Transverse colon (tissue), 4 donors: ENCODE measurements at places on chromosomes 3 and 15. TPM values are rescaled to one million over a fixed set of nuclear protein-coding genes. Genes with fewer than 3 reads are reported as not detected.

- H3K36me3 ChIP-seq, result no peaks in the 10 kb centered on the region
- H3K4me1 ChIP-seq, result no peaks in the 10 kb centered on the region
- DNase-seq, result no peak
- H3K27ac ChIP-seq, result no peak overlapping the region
- H3K27me3 ChIP-seq, result no peaks in the 10 kb centered on the region
Measured at GRCh38 chr3:53570081-53570480, 75.7 kb downstream of the CACNA1D start.

DNA sequence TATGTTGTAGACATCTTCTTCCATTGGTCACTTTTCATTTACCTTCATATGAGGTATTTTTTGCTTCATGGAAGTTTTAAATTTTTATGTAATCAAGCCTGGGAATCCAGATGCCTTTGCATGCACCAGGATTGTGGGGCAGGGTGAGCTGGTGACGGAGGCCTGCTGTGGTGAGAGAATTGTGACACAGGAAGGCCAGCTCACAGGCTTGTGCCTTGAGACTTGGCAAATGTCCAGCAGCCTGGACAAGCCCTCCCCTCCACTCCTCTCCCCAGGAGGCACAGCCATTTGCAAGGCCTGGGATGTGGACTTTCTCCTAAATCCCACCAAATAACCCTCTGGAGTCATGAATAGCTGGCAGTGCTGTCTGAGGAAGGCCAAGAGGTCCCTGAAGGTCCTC lies 67.4 kb downstream of the RHCG start:
- peaks cover 6% of the 10 kb centered on the region for H3K4me1 ChIP-seq
- no peaks in the 10 kb centered on the region for H3K36me3 ChIP-seq

DNA sequence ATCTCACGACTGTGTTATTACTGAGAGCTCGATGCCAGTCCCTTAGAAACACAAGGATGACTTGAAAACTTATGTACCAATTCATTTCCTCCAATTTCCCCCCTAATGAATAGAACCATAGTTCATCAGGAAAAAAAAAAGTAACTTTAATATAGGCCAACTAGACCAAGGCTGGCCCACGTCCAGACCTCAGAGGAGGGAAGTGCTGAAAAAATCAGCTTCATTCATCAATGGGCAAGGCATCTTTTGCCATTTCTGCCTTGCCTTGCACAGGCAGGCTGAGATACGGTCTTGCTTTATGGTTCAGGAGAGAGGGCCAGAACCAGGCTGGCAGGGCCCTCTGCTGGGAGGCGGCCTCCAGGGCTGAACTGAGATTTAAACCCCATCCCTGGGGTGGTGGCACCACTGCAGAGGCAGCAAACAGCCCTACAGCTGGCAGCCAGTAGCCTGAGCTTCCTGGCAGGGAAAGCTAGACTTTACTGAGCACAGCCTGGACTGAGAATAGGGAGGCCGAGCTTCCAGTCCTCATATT lies 104.1 kb upstream of the TNFAIP8L3 start:
- no peaks in the 10 kb centered on the region for H3K4me1 ChIP-seq
- H3K27ac ChIP-seq, result no peak overlapping the region
- no peak for DNase-seq

- H3K27ac ChIP-seq, result no peak overlapping the region
- no peaks in the 10 kb centered on the region for H3K36me3 ChIP-seq
- H3K4me1 ChIP-seq, result no peaks in the 10 kb centered on the region
- H3K27me3 ChIP-seq, result no peaks in the 10 kb centered on the region
Measured at GRCh38 chr15:37891766-37892368, 42.6 kb upstream of the TMCO5A start.

DNA sequence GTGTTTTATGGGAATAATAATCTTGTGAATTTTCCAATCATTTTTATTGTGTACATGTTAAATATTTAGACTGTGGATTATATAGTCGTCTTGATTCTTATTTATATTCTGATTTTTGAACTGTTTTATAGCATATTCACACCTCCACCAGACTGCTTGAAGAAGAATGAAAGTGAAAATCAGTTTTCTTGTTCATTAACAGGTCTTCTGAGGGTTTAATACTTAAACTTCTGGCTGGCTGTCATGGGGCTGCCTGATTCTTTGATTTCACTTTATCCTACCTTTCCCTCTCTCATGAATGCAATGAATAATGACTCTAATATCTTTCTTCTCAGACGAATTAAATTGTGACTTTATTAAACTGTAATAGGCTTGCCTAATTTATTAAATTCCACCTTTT lies 56.2 kb downstream of the ATP2C1 start:
- H3K4me3 ChIP-seq, result no peak overlapping the region
- no peak overlapping the region for H3K27ac ChIP-seq
- no peaks in the 10 kb centered on the region for H3K27me3 ChIP-seq
- no peak for DNase-seq
- no peaks in the 10 kb centered on the region for H3K4me1 ChIP-seq

GRCh38 chr3:149765762-149766334 lies 13.6 kb upstream of the COMMD2 start:
- no peak overlapping the region for H3K4me3 ChIP-seq
- no peak for DNase-seq
- no peak overlapping the region for H3K27ac ChIP-seq
- H3K36me3 ChIP-seq, result no peaks in the 10 kb centered on the region

DNA sequence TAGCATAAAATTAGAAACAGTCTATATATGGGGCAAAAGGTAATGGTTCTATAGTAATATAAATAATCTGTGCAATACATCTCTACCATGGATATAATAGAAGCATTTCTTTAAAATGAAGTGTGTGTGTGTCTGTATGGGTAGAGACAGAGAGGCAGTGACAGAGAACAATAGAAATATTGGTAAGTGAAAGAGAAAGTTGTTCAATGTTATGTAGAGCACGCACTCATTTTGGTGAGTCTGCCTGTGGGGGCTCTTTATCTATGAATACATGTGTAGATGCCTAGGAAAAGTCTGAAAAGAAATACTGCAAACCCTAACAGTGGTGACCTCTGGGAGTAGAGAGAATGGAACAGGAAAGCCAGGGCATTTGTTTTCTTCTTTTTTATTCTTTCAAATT lies 182.6 kb downstream of the STAC start:
- no peak overlapping the region for H3K4me3 ChIP-seq
- H3K36me3 ChIP-seq, result no peaks in the 10 kb centered on the region
- H3K27ac ChIP-seq, result no peak overlapping the region
- no peak for DNase-seq
- no peaks in the 10 kb centered on the region for H3K4me1 ChIP-seq
- no peaks in the 10 kb centered on the region for H3K27me3 ChIP-seq

DNA sequence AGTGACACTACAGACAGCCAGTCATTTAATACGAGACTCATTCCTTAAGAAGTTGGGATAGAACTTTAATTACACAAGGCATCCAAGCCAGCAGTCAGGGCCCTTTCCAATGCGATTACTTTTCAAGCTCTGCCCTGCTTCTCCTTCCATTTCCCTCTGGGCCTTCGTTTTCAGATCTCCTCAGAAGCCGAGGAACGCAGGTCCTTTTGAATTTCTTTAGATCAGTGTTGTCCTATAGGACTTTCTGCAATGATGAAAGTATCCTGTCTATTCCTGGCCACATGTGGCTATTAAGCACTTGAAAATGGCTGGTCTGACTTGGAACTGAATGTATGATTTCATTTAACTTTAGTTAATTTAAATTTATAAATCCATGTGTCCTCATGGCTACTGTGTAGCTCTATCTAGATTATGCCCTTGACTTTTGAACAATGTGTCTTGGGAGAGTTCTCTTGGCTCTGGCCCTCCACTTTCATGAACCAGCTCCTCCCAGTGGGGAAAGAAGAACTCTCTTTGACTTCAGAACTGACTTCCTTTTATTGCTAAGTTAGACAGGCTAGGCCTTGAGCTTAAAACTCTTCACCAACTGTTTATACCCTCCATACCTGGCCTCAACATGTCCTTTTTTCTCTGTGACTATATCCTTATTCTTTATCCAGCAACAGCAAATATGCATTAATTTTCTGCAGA lies 22.6 kb downstream of the TGFBR2 start:
- no peaks in the 10 kb centered on the region for H3K36me3 ChIP-seq
- H3K4me3 ChIP-seq, result no peak overlapping the region

GRCh38 chr15:100134089-100134583 lies 207.6 kb downstream of the ADAMTS17 start:
- H3K27me3 ChIP-seq, result no peaks in the 10 kb centered on the region
- no peak overlapping the region for H3K27ac ChIP-seq
- H3K4me3 ChIP-seq, result no peak overlapping the region
- no peaks in the 10 kb centered on the region for H3K36me3 ChIP-seq
- H3K4me1 ChIP-seq, result no peaks in the 10 kb centered on the region

- no peaks in the 10 kb centered on the region for H3K36me3 ChIP-seq
- H3K27ac ChIP-seq, result no peak overlapping the region
- H3K4me1 ChIP-seq, result no peaks in the 10 kb centered on the region
- no peaks in the 10 kb centered on the region for H3K27me3 ChIP-seq
Measured at GRCh38 chr3:131669600-131669999, 166.8 kb upstream of the MRPL3 start.

GRCh38 chr3:116083683-116084082 lies 361.6 kb downstream of the LSAMP start:
- H3K4me1 ChIP-seq, result no peaks in the 10 kb centered on the region

DNA sequence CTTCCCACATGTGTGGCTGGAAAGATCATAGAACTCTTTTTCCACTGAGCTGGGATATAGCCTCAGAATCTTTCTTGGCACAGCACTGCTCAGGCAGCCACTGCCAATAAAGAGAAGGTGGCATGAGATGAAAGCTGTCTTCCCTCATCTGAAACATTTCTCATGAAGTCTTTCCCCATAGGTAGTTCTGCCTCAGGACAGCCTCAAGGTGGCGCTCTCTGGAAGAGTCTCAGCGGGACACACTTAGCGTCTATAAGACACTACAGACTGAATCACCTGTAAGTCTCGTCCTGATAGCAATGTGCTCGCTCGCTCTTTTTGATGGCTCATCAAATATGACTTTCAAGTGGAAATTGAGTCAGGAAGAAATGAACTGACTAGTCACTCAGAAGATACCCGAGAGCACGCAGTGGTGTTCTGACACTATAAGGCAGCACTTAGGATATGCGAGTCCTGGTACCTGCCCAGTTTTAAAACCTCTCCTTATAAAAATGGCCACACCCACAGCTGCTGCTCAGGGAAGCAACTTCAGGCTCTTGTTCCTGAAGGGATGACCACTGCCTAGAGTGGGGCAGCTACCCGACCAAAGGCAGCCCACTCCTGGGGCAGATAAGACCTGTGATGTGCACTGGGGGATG lies 269.5 kb downstream of the SUCLG2 start:
- H3K4me1 ChIP-seq, result no peaks in the 10 kb centered on the region
- no peak for DNase-seq
- no peak overlapping the region for H3K4me3 ChIP-seq

- H3K4me1 ChIP-seq, result no peaks in the 10 kb centered on the region
- no peak overlapping the region for H3K4me3 ChIP-seq
- H3K36me3 ChIP-seq, result no peaks in the 10 kb centered on the region
- no peak for DNase-seq
Measured at GRCh38 chr3:167762296-167762695, 26.8 kb downstream of the SERPINI1 start.

DNA sequence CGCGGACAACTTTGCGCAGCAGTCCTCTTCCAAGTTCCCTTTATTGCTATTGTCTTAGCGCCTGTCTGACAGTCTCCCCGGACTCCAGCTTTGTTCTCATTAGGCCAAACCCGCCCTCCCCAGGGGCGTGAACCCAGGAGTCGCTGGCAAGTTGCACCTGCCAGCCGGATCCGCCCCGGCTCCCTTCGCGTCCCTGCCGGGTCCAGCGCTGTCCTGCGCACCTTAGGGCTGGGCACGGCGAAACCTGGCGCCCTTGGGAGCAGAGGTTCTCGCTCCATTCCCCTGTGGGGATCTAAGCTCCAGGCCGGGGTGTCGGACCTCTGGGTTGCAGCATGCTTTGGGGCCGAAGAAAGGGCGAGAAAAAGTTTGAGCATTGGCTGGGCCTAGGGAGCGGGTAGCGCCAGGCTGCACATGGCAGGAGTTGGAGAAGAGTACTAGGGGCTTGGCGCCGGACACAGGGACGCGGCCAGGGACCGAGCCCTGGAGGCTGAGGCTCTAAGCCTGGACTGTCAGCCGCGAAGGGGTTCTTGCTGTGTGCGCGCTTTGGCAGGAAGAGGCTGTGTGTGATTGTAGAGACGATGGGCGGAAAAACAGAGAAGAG lies 335.1 kb upstream of the THRB start:
- H3K36me3 ChIP-seq, result no peaks in the 10 kb centered on the region
- H3K27ac ChIP-seq, result no peak overlapping the region

DNA sequence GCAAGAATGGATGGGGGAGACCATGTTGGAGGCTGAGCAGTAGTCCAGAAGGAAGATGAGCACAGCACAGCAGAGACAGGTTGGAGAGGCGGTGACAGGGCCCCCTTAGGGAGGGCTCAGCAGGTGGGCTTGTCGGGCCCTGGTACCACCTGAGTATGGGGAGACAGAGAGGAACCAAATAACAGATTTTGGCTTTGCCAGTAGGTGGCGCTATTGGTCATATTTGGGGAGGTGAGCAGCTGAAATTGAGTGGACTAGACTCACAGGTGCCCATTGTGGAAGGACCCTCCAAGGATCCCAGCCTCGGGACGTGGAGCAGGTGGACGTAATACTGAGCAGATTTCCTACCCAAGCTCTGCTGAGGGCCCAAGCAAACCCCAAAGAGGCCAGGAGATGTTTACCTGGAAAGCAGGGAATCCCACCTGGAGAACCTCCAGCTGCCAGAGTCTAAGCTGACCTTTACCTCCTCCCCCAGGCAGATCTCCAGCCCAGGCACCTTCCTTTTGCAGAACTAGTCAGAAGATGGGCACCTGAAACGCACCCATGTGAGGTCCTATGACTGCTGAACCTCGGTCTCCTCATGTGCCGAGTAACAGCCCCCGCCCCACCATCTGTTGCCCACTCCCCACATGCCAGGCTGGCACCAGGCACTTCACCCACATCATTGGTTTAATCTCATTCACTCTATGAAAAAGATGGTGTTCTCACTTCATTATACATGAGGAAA lies 24.6 kb upstream of the CORO2B start:
- no peaks in the 10 kb centered on the region for H3K4me1 ChIP-seq
- H3K4me3 ChIP-seq, result no peak overlapping the region
- H3K27ac ChIP-seq, result no peak overlapping the region

CIDEC gene
- total RNA-seq, result 1.00 TPM

CLSTN2 gene
- 2.7 TPM for total RNA-seq

MAP6D1 gene
- total RNA-seq, result 2.1 TPM

TMEM40 gene
- total RNA-seq, result not detected

PLA2G4D gene
- not detected for total RNA-seq

CSPG5 gene
- total RNA-seq, result not detected

TMEM43 gene
- total RNA-seq, result 52.4 TPM

ACY1 gene
- 426 TPM for total RNA-seq

CCDC13 gene
- 4.0 TPM for total RNA-seq

CTXN2 gene
- not detected for total RNA-seq

TMEM207 gene
- not detected for total RNA-seq
